ENCODE measurements at places on chromosomes 2 and 18. TPM values are rescaled to one million over a fixed set of nuclear protein-coding genes. Genes with fewer than 3 reads are reported as not detected.

Gene PROKR1
- total RNA-seq = 3.8 TPM

Gene ELOA2
- not detected for total RNA-seq

Gene PRKCE
- 1.4 TPM for total RNA-seq

Gene DCC
- 0.34 TPM for total RNA-seq

Gene FIGN
- 18.6 TPM for total RNA-seq

Gene ERFE
- 1.6 TPM for total RNA-seq

Gene MATN3
- 38.5 TPM for total RNA-seq

Gene NOL4
- total RNA-seq = 1.3 TPM

Gene GPR39
- total RNA-seq = 9.9 TPM

GRCh38 chr2:4831751-4832150 lies 860.4 kb upstream of the SOX11 start:
- H3K36me3 ChIP-seq = no peaks in the 10 kb centered on the region
- H3K27me3 ChIP-seq = no peaks in the 10 kb centered on the region
- H3K4me1 ChIP-seq = no peaks in the 10 kb centered on the region
- no peak overlapping the region for H3K4me3 ChIP-seq
- H3K27ac ChIP-seq = no peak overlapping the region

GRCh38 chr2:212708355-212708754 lies 169.8 kb upstream of the ERBB4 start:
- H3K36me3 ChIP-seq = no peaks in the 10 kb centered on the region
- H3K27ac ChIP-seq = no peak overlapping the region
- no peak for DNase-seq
- no peak overlapping the region for H3K4me3 ChIP-seq

DNA sequence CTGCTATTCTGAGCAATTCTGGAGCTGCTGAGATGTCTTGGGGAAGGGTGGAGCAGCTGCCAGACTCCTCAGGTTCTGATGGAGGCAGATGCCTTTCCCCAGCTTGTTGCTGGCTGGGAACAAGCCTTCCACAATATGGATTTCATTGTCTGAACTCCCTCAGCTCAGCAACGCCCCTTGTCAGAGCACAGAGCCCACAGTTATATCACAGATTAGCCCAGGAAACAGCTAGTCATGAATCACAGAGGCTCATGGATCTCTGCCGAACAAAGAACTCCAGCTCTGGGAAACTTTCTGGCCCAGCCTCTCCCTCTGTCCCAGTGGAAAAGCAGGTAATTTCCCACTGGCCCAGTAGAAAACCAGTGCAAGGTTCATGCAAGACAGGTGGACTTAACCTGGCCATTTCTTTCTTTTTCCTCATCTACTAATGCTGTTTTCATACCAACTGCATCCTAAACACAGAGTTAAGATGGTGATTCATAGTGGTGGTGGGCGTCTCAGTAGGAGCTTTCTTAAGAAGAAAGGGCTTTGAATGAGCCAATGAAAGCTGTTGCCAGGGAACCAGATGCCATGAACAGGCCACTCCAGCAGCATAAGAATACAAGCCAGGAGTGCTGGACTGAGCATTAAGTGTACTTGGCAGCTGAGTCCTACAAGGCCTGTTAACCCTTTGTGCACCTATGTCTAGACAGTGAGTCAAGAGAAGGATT lies 8.7 kb upstream of the KIAA2012 start:
- peak overlapping the region; percentile 100 for H3K27ac ChIP-seq
- no peaks in the 10 kb centered on the region for H3K27me3 ChIP-seq
- no peaks in the 10 kb centered on the region for H3K36me3 ChIP-seq
- peak; percentile 70 for DNase-seq
- H3K4me1 ChIP-seq = peaks cover 4% of the 10 kb centered on the region

- H3K36me3 ChIP-seq = no peaks in the 10 kb centered on the region
- H3K27ac ChIP-seq = no peak overlapping the region
- H3K4me3 ChIP-seq = no peak overlapping the region
- H3K27me3 ChIP-seq = no peaks in the 10 kb centered on the region
- no peaks in the 10 kb centered on the region for H3K4me1 ChIP-seq
These were observed 1097.1 kb upstream of the SLC39A10 start for GRCh38 chr2:194559964-194560363.

- H3K4me3 ChIP-seq = peak overlapping the region; percentile 90
- no peaks in the 10 kb centered on the region for H3K27me3 ChIP-seq
- peak overlapping the region; percentile 90 for H3K27ac ChIP-seq
- H3K36me3 ChIP-seq = no peaks in the 10 kb centered on the region
- DNase-seq = no peak
These were observed 814 bp upstream of the RAB1A start for GRCh38 chr2:65130664-65131175.

- no peak for DNase-seq
- no peak overlapping the region for H3K27ac ChIP-seq
- no peaks in the 10 kb centered on the region for H3K27me3 ChIP-seq
- no peak overlapping the region for H3K4me3 ChIP-seq
- H3K36me3 ChIP-seq = no peaks in the 10 kb centered on the region
These were observed 127.9 kb downstream of the THADA start for GRCh38 chr2:43467891-43468290.

DNA sequence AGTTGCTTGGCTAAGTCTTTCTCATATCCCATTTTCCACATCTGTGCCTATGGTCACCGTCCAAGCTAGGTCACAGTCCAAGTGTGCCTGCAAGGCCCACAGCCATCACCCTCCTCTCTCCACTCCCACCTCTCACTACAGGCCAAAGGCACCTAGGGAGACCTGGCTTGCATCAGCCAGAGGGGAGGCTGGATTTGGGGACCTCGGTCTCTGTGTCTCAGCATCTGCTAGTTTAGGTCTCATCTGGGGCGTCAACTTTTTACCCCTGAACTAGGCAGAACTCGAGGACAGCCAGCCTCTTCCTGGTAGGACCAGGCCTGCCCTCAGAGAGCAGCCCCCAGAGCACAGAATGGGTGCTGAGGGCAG lies 217.1 kb downstream of the DYSF start:
- no peak overlapping the region for H3K27ac ChIP-seq
- no peaks in the 10 kb centered on the region for H3K27me3 ChIP-seq
- DNase-seq = no peak
- H3K36me3 ChIP-seq = no peaks in the 10 kb centered on the region

- no peaks in the 10 kb centered on the region for H3K4me1 ChIP-seq
- no peak overlapping the region for H3K27ac ChIP-seq
- H3K36me3 ChIP-seq = peaks cover 8% of the 10 kb centered on the region
- H3K27me3 ChIP-seq = no peaks in the 10 kb centered on the region
- no peak overlapping the region for H3K4me3 ChIP-seq
These were observed 99.9 kb downstream of the DYM start for GRCh38 chr18:49360582-49360981.

GRCh38 chr2:183224948-183225347 lies 100.7 kb downstream of the NUP35 start:
- H3K36me3 ChIP-seq = no peaks in the 10 kb centered on the region
- no peak overlapping the region for H3K4me3 ChIP-seq
- H3K4me1 ChIP-seq = no peaks in the 10 kb centered on the region
- H3K27ac ChIP-seq = no peak overlapping the region
